Esophagus muscularis mucosa (tissue), 4 donors: ENCODE measurements at places on chromosomes 2 and 18. TPM values are rescaled to one million over a fixed set of nuclear protein-coding genes. Genes with fewer than 3 reads are reported as not detected.

- no peak for DNase-seq
Observed at GRCh38 chr2:8455236-8456150, 226.4 kb upstream of the ID2 start.

GRCh38 chr2:172281648-172282570 is 145.5 kb upstream of the ITGA6 start:
- no peak for DNase-seq

BCL11A gene
- 3.5 TPM for total RNA-seq

NYAP2 gene
- total RNA-seq: 0.17 TPM

DNA sequence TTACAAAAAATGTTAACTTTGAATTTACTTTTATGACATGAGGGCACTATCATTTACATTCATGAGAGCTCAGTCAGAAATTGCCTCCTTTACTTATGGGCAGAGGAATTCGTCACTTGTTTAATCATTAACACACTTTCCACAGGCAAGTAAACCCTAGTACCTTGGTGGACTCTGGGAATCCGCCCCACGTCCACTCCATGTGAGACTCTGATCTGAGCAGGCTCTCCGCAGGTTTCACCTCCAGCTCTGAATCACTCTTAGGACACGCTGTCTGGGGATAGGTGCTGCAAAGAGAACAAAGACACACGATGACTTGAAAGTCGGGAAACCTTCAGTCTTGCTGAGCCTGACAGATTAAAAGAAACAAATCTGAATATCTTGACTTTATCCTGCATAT is 73.6 kb downstream of the LPIN2 start:
- DNase-seq: no peak

DNA sequence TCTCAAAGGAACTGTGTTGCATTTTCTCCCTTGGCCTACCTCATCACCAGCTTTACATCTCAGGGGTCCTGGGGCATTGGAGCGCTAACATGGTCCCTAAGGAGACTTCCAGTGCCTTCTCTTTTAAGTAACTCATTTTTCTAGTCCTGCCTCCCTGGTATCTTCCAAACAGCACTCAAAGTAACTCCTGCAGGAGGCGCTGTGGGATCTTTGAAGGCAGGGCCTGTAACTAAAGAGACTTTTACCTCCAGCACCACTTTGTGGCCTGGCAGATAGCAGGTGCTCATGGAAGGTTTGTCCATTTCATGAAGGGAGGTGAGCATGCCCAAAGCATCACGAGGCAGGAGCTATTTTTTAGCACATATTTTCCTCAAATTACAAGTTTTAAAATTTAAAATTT is 411.0 kb upstream of the GYPC start:
- no peak for DNase-seq

- DNase-seq: no peak
Observed at GRCh38 chr2:238667639-238668038, 180.2 kb upstream of the TWIST2 start.
